T-cell (primary cell): ENCODE measurements at places on chromosomes 7 and 10. TPM values are rescaled to one million over a fixed set of nuclear protein-coding genes. Genes with fewer than 3 reads are reported as not detected.

The TAS2R41 gene
- 2.5 TPM for total RNA-seq

The SORBS1 gene
- total RNA-seq, result 0.98 TPM

DNA sequence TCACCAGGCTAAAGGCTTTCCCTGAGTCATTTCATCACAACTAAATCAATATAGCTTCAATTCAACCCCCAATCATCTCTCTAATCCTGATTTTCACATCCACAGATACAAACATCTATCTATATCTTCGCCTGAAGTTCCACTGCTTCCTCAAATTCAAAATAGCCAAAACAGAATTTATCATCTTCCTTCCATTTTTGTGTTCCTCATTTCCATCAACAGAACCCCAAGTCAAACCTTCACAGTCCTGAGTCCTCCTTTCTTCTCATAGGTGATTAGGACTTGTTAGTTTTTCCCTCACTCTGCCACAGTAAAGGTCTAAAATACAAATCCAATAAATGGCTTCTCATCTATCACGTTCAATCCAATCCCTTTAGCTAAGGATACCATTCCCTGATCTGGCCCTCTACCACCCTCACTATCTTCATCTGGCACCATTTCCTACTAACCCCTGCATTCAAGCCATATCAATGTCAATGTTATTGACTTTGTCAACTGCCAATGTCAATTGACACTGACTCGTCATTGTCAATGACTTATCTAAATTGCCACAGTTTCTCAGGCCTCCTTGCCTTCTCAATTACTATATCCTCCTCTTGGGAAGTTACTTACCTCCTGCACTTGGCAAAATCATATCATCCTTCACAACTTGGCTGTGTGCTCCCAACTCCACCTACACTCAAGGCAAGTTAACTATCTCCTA, 2.6 kb downstream of the HYCC1 start:
- H3K4me3 ChIP-seq, result no peak overlapping the region
- H3K27ac ChIP-seq, result no peak overlapping the region
- DNase-seq, result no peak
- H3K4me1 ChIP-seq, result peaks cover 12% of the 10 kb centered on the region
- no peaks in the 10 kb centered on the region for H3K36me3 ChIP-seq

DNA sequence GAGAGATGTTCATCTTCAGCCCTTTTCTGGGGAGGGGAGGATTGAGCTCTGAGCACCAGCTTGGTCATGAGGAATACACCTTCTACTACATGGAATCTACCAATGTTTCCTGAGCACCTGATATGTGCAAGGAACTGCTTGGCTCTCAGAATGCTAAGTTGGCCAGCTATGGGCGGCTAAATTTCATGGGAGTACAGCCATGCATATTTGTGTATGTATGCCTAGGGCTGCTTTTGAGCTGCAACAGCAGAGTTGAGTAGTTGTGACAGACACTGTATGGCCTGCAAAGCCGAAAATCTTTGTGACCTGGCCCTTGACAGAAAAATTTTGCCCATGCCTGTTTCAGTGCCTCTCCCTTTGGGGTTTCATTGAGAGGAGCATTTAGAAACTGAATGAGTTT, 44.9 kb downstream of the NPY start:
- H3K27ac ChIP-seq, result no peak overlapping the region
- no peaks in the 10 kb centered on the region for H3K36me3 ChIP-seq

DNA sequence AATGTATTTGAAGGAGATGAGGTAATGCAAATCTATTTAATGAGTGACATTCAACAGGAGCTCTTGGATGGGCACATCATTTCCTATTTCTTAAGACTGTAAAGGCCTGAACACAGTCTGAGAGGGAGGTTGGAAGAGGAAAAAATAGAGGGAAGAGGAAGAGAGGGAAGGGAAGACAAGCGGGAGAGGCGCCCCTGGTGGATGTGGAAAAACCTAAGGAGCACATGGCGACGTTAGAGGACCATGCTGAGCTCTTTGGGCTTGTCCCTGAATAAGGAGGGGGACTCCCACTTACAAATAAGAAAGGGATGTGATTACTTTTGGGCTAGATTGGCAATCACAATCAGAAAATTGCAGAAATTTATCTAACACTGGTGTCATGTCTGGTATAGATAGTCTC, 19.6 kb downstream of the SUN3 start:
- no peaks in the 10 kb centered on the region for H3K4me1 ChIP-seq
- no peak for DNase-seq
- H3K27me3 ChIP-seq, result peaks cover 8% of the 10 kb centered on the region

DNA sequence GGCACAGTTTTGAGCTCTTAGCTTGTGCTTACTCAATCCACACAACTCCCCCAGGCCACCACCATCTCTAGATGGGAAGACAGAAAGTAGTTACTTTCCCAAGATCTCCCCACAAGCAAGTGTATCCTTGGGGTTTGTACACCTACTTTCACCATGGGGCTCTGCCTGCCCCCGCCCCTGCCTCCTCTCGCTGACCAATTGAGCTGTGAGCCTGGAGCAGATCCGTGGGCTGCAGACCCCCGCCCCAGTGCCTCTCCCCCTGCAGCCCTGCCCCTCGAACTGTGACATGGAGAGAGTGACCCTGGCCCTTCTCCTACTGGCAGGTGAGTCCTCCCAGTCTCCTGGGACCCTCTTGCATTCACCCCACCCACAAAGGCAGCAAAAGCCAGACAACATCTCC, 2.0 kb downstream of the FXYD4 start:
- H3K4me3 ChIP-seq, result no peak overlapping the region
- no peaks in the 10 kb centered on the region for H3K36me3 ChIP-seq
- no peaks in the 10 kb centered on the region for H3K27me3 ChIP-seq
- peaks cover 8% of the 10 kb centered on the region for H3K4me1 ChIP-seq

DNA sequence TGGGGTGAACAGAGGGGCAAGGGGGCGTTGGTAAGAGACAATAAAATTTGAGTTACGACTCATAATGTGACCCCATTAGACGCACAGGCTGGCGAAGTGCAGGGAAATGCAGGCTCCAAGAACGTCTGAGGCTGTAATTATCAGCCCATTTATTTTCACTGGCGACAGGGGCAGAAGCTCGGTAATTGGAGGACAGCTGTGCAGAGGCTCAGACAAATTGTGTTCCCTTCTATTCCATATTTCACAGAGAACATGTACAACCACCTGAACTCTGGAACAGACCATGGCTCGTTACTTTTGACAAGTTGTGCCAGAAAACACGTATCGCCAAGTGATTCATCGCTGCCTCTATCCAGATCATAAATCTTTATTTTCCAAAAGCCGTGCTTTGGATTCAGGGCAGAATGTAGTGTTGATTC, 137.3 kb upstream of the FRMD4A start:
- H3K4me1 ChIP-seq, result no peaks in the 10 kb centered on the region
- H3K27ac ChIP-seq, result no peak overlapping the region
- H3K27me3 ChIP-seq, result no peaks in the 10 kb centered on the region
- no peak for DNase-seq
- H3K36me3 ChIP-seq, result no peaks in the 10 kb centered on the region

- H3K4me1 ChIP-seq, result peaks cover 60% of the 10 kb centered on the region
- no peak overlapping the region for H3K4me3 ChIP-seq
- H3K27ac ChIP-seq, result no peak overlapping the region
- no peaks in the 10 kb centered on the region for H3K27me3 ChIP-seq
These were observed 281.6 kb upstream of the KLF14 start for GRCh38 chr7:131015657-131015958.
